ENCODE measurements at places on chromosomes 1 and 21. TPM values are rescaled to one million over a fixed set of nuclear protein-coding genes. Genes with fewer than 3 reads are reported as not detected.

TMEM82 gene
- total RNA-seq: not detected

- no peaks in the 10 kb centered on the region for H3K4me1 ChIP-seq
- no peak overlapping the region for H3K27ac ChIP-seq
- DNase-seq: no peak
- no peak overlapping the region for H3K4me3 ChIP-seq
- H3K27me3 ChIP-seq: no peaks in the 10 kb centered on the region
These were observed 1383.7 kb downstream of the MRPL39 start for GRCh38 chr21:24223624-24224023.

GRCh38 chr1:74818661-74819456 is 85.9 kb downstream of the TYW3 start:
- H3K4me1 ChIP-seq: no peaks in the 10 kb centered on the region
- DNase-seq: no peak
- no peak overlapping the region for H3K4me3 ChIP-seq

DNA sequence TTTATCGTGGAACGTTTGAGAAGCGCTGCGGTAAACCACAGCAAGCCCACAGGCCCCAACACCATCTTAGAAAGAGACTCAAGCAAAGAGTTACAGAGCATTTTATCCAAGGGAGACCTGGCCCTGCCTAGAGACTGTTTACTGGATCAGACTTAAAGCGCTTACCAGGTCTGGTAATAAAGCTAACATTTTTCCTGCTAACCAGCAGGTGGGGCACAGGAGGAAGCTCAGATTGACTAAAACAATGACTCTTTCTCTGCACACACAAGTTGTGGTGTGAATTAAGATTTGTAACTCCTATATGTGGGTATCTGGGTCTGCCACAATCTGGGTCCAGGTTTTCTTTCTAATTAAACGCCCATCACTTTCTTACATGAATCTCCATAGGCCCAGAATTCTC is 136.5 kb upstream of the ETS2 start:
- H3K4me1 ChIP-seq: no peaks in the 10 kb centered on the region
- H3K4me3 ChIP-seq: no peak overlapping the region
- DNase-seq: no peak
- H3K27me3 ChIP-seq: no peaks in the 10 kb centered on the region

- no peaks in the 10 kb centered on the region for H3K36me3 ChIP-seq
- no peak for DNase-seq
- H3K27me3 ChIP-seq: no peaks in the 10 kb centered on the region
- no peak overlapping the region for H3K27ac ChIP-seq
- H3K4me3 ChIP-seq: no peak overlapping the region
- no peaks in the 10 kb centered on the region for H3K4me1 ChIP-seq
These were observed 462.6 kb upstream of the RUNX1 start for GRCh38 chr21:35511696-35512162.

GRCh38 chr1:221440658-221441057 is 301.2 kb downstream of the DUSP10 start:
- no peak for DNase-seq
- no peak overlapping the region for H3K4me3 ChIP-seq
- no peaks in the 10 kb centered on the region for H3K27me3 ChIP-seq
- H3K27ac ChIP-seq: no peak overlapping the region
- H3K36me3 ChIP-seq: no peaks in the 10 kb centered on the region

GRCh38 chr21:45139473-45139872 is 65.1 kb downstream of the ADARB1 start:
- no peaks in the 10 kb centered on the region for H3K27me3 ChIP-seq
- H3K27ac ChIP-seq: no peak overlapping the region
- H3K4me3 ChIP-seq: no peak overlapping the region
- H3K4me1 ChIP-seq: 0 out of 2 replicates have a peak, but pooled peaks cover 3% of the 10 kb centered on the region
- H3K36me3 ChIP-seq: no peaks in the 10 kb centered on the region
- no peak for DNase-seq
